ENCODE measurements at places on chromosomes 2 and 18.

DNA sequence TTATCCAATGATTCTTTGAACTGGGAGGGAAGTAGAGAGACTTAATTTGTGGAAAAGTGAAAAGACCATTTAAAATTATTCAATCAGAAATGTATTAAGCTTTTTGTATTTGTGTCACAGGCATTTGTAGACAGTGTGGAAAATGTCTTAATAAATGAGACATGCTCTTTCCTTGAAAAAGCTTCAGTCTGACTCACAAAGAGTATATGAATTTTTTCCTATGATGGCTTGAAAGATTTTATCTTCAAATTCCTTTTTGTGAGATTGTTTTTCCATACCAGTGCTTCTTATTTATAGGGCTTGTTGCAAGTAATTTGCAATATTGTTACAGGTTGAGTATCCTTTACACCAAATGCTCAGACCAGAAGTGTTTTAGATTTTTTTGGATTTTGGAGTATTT lies 39.5 kb downstream of the STON1 start:
- DNase-seq: no peak

GRCh38 chr2:152585830-152586484 lies 131.3 kb downstream of the PRPF40A start:
- DNase-seq: no peak

GRCh38 chr2:225274751-225275150 lies 124.8 kb upstream of the NYAP2 start:
- no peak for DNase-seq

GRCh38 chr18:23884681-23885375 lies 129.7 kb upstream of the TTC39C start:
- DNase-seq: no peak

- DNase-seq: peak; percentile 2
Measured at GRCh38 chr2:63058144-63058920, 7.7 kb downstream of the OTX1 start.

DNA sequence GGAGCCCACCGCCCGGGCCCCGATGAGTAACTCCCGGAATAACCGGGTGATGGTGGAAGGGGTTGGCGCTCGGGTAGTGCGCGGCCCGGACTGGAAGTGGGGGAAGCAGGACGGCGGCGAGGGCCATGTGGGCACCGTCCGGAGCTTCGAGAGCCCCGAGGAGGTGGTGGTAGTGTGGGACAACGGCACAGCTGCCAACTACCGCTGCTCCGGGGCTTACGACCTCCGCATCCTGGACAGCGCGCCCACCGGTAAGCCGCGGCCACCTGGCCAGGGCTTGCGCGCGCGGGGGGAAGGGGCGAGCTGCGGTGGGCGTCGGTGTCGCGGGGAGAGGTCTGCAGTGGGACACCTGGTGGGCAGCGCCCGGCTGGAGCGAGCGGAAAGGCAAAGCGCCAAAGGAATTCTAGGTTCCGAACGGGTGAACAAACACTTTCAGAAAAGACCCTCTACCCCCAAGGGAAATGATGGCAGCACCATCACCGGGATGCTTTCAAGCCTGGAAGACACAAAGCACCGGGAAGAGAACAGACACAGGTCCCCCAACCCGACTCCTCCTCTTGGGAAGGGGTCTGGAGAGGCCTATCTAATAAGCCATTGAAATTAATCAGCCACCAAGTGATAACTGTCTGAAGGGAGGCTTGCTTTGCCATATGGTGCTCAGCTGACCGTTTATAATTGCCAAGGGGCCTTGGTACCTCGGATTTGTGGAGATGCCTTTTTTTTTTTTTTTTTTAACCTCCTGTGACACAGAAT lies 1.1 kb downstream of the MIB1 start:
- no peak for DNase-seq

Measured in stimulated activated CD4-positive, alpha-beta T cell treated with anti-CD3 and anti-CD28 coated beads, TNF-alpha, amount 100 ng/mL, for 48 hours (primary cell).